ENCODE measurements at places on chromosomes 7 and 10.

DNA sequence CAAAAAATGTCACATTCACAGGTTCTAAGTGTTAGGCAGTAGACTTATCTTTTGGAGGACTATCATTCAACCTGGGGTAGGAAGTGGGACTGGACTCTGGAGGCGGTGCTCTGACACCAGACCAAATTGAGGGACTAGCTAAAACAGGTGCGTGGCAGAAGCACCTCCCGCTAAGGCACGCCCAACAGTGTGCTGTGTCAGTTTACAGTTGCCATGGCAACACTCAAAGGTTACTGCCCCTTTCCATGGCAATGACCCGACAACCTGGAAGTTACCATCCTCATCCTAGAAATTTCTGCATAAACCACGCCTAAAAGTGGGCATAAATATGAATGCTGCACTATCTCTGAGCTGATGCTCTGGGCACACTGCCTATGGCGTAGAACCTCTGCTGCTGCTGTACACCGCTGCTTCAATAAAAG is 14.0 kb upstream of the BLNK start:
- no peak for DNase-seq

GRCh38 chr7:158766570-158767281 is 62.1 kb upstream of the NCAPG2 start:
- DNase-seq, result no peak

DNA sequence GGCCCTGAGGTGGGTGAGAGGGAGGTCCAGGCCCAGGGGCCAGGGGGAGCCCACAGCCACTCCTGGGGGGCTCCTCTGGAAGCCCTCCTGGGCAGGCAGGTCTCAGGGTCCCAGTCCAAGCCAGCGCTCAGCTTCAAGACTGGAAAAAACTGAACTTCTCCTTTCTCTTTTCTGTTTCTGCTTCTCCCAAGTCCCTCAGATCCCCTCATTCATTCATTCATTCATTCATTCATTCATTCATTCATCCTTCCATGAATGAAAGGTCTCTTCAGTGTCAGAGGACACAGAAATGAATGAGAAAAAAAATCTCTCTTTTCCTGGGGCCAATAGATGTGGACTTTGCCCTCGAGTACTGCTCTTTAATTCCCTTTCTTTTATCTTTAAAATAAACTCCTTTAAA is 34.6 kb upstream of the PSMG3 start:
- DNase-seq, result no peak

GRCh38 chr10:70106958-70107791 is 25.4 kb downstream of the AIFM2 start:
- no peak for DNase-seq

DNA sequence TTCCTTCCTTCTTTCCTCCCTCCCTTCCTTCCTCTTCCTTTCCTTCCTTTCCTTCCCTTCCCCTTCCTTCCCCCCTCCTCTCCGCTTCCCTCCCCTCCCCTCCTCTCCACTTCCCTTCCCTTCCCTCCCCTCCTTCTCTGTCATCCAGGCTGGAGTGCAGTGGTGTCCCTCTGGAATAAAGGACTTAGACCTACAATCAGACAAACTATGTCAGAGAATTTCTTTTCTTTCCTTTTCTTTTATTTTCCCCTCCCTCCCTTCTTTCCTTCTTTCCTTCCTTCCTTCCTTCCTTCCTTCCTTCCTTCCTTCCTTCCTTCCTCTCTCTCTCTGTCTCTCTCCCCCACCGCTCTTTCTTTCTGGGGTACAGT is 242.2 kb downstream of the GATA3 start:
- no peak for DNase-seq

- no peak for DNase-seq
These were observed 131.8 kb downstream of the SEMA3E start for GRCh38 chr7:83517035-83517700.

DNA sequence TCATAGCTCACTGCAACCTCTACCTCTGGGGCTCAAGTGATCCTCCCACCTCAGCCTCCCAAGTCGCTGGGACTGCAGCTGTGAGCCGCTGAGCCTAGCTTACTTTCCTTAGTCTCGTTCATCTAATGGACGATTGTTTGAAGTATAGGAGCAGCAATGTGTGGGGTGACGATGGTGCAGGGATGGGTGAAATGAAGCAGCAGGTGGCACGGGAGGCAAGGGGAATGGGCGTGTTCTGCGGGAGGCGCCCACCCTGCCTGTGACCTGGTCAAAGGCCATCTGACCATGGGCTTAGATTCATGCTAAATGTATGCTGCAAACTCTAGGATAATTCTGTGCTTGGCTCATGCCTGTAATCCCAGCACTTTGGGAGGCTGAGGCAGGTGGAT is 210.7 kb downstream of the MAD1L1 start:
- DNase-seq, result no peak

DNA sequence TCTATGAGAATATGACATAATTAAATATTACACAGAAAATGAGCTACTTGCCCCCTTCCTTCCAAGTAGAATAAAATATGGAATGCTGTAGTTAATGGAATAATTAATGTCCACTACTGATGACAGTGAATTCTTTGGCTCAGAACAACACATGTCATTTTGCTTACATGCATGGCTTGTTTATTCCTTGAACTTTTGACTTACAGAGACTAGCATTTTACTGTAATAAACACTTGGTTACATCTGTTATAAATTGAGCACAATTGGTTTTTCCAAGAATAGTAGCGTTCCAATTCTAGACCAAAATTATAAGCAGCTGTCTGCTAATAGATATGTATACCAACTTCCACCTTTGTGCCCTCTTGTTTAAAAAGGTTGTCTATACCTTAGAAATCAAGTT is 286.7 kb downstream of the OTUD1 start:
- DNase-seq, result no peak

DNA sequence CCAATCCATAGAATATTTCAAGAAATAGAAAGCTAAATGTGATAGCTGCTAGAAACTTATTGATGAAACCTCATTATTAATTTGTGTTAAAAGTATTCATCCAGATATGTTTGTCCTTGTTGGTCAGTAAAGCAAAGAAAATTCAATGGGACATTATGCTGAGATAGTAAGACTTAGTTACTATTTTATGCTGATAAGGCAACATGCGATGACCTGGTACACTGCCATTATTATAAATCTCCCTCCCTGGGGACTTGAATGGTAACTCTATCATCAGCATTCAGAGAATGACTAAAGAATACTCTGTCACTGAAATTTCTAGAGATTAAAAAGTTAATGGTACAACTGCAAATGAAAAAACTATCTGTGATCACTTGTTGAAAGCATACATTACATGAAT is 54.9 kb downstream of the ARHGAP12 start:
- DNase-seq, result no peak

DNA sequence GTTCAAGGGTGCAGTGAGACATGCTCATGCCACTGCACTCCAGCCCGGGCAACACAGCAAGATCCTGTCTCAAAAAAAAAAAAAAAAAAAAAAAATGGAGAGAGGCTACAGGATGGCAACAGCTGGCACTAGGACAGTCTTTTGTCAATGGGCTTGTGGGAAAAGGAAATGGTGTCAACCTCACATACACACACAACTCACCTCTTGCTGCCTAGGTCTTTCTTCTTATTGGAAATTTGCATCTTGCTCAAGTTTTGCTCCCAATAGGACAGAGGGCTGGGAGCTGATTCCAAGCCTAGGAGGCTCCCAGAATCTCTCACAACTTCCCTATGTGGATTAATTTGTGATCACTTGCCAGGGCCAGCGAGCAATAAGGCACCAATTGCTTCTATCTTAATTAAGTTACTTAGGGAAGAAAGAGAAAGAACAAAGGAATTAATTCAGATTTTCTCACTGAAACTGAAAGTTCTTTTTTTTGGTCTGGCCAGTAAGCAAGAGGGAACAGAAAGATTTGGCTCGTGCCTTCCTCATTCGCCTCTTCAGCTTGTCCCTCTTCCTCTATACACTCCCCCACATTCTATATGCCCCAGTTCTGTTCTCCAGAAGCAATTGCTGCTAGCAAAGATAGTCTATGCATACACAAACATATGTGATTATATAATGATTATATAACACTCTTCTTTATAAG is 33.8 kb downstream of the MAP3K8 start:
- DNase-seq, result no peak

- no peak for DNase-seq
These were observed 87.0 kb downstream of the PCGF5 start for GRCh38 chr10:91307489-91307888.

DNA sequence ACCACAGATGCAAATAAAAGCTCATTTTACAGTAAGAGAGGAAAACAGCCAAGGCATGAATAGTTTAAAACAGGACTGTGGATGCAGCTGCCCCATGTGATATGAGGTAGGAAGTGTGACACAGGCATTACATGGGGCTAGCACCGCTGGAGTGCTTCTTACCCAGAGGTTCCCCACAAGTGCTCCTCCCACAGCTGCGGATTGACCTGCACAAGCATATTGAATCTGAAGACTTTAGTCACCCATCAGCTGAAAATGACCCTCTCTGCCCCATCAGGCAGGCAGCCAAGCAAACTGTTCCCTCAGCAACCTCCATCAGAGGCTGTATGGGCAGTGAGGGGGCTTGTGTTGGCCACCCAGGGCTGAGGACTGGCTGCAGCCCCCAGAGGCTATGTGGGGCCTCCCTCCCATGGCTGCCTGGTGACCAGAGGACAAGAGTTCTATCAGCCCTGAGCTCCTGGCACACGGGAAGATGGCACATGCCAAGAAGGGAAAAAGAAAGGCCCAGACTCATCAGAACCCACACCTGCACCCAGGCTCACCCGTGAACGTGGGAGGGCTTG is 98.7 kb downstream of the TCERG1L start:
- no peak for DNase-seq

GRCh38 chr7:64946772-64947171 is 43.7 kb downstream of the ZNF273 start:
- DNase-seq, result no peak

GRCh38 chr7:97001221-97001620 is 4.1 kb upstream of the DLX6 start:
- DNase-seq, result no peak

GRCh38 chr7:132183781-132184380 is 392.4 kb downstream of the PLXNA4 start:
- DNase-seq, result no peak

- no peak for DNase-seq
These were observed 402 bp upstream of the TMEM168 start for GRCh38 chr7:112790586-112791003.

DNA sequence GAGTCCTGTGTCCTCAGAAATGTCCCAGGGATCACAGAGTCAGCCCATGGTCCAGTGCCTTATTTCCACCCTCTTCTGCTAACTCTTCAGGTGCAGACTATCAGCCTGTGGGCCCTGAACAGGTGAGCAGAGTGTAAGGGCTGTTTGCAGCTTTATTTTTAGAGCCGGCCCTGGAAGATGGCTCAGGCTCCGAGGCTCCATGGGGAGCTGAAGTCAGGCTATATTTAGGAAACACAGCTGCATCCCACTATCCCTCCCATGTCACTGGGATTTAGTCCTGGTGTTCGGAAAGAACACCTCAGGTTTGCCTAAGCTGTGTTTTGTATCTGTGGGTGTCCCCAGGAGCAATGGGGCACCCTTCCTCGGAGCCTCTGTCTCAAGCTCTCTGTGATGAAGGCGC is 126.9 kb downstream of the RPS24 start:
- no peak for DNase-seq

GRCh38 chr7:2530071-2530987 is 10.8 kb downstream of the LFNG start:
- peak; percentile 85 for DNase-seq

GRCh38 chr10:78203915-78204818 is 170.5 kb downstream of the RPS24 start:
- no peak for DNase-seq

DNA sequence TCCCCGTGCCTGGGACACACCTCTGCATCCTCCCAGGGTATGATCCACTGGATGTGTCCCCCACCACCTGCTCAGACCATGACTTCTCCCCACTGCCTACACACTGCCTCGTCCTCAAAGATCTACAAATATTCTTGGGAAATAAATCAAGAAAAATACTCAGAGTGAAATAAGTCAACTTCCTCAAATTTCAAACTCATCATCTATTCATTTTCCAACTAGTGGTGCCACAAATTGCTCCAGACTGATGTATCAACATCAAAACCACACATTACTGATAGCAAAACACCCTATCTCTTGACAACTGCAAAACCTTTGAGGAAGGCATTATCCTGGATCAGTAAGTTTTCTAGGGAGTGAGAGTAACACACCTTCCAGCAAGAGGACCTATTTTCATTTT is 87.7 kb downstream of the GRB10 start:
- DNase-seq, result no peak

DNA sequence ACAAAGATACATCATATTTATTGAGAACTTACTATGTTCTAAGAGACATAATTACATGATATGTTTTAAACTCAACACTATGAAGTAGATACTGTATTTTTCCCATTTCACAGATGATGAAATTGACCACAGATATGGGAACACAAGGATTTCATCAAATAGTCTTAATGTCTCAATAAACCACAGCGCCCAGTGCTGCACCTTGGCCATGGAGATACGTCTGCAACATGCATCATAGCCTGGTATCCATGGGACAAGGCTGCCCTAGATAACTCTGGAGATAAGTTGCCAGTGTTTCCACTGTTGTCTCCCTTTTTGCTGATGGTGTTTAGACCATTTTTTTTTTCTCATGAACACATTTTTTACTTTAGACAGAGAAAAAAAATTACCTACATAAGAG is 97.5 kb downstream of the GNAT3 start:
- no peak for DNase-seq

- DNase-seq, result no peak
These were observed 22.5 kb downstream of the LRRC4 start for GRCh38 chr7:128008744-128009143.

GRCh38 chr10:51937308-51938140 is 238.1 kb upstream of the CSTF2T start:
- DNase-seq, result no peak

GRCh38 chr10:21920633-21921032 is 82.9 kb downstream of the DNAJC1 start:
- DNase-seq, result no peak

GRCh38 chr7:69640925-69641594 is 42.8 kb downstream of the AUTS2 start:
- DNase-seq, result no peak

DNA sequence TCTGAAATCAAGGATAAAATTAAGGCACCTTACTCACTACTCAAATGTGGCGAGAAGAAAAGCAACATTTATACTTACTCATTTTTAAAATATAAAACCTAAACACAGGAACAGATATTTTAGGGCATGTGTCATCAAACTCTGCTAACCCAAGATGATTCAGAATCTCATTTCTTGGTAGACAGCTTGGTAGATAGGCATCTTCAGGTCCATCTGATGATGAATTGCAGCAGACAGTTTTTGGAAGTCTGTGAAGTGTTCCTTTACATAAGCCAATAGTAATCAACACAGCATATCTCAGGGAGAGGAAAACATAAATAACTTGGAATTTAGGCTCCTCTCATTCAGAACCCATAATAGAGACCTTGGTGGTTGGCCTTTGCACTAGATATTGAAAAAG is 3.4 kb downstream of the HIPK2 start:
- DNase-seq, result no peak

DNA sequence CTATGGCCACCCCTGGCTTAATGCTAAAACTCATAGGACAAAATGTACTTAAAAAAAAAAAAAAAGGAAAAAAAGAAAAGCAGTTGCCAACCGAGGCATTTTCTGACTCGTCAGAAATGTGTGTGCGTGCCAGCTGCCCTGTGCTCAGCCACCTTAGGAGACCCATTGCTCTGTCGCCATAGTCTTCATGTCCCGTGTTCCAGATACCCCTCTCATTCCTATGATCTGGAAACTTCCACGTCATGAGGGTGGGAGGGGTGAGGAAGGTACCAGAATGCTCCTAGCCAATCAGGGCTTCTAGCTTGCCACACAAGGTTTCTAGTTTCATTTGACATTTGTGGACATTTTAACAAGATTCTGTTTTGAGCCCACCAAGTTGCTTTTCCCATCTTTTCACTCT is 212.9 kb downstream of the TCF7L2 start:
- no peak for DNase-seq

Data from central memory CD4-positive, alpha-beta T cell (primary cell).